ENCODE measurements at places on chromosomes 11 and 22.

GRCh38 chr22:49417326-49417725 is 410.3 kb downstream of the BRD1 start:
- DNase-seq, result no peak

DNA sequence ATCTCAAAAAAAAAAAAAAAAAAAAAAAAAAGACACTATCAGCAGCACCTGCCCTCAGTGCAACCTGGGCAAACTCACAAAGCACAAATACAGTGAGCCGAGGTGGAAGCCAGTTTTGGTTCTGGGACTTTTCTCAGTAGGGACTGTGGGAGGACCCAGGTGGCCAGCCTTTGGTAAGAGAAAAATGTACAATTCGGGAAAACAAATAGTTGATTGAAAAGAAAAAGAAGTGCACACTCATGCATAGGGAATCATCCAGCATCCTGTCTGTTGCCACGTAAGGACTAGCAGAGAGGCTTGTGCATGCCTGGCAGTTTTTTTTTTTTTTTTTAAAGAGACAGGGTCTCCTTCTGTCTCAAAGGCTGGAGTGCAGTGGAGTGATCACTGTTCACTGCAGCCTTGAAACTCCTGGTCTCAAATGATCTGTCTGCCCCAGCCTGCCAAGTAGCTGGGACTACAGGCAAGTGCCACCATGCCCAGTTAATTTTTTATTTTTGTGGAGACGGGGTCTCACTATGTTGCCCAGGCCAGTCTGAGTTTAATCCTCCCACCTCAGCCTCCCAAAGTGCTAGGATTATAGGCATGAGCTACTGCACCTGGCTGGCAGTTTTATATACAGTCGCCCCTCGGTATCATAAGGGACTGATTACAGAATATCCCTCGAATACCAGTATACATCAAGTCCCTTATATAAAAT is 36.7 kb downstream of the TPST2 start:
- DNase-seq, result peak; percentile 85

- DNase-seq, result no peak
These were observed 279.1 kb downstream of the BRD1 start for GRCh38 chr22:49548356-49549202.

GRCh38 chr11:75433443-75433842 is 440 bp upstream of the KLHL35 start:
- no peak for DNase-seq

- DNase-seq, result no peak
These were observed 312.5 kb upstream of the ANO3 start for GRCh38 chr11:26019386-26019785.

- no peak for DNase-seq
These were observed 569.8 kb upstream of the B3GAT1 start for GRCh38 chr11:134981835-134982234.

DNA sequence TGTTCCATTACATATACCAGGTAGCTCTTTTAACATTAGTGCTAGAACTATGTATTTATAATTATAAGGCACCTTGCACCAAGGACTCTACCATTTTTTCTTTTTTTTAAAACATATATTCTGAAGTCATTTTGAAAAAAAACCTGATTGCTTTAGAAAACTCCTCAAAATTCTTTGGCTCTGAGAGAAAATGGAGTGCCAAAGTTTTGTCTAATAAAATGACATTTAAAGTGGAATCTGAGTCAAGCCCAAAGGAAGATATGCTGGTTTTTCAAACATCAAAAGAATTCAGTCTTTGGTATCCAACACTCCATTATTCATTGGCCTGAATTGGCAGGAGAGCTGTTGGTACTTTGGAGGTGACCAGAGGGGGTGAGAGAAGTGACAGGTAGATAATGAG is 116.5 kb downstream of the ME3 start:
- peak; percentile 14 for DNase-seq

Data from astrocyte of the hippocampus (primary cell).